ENCODE measurements at places on chromosomes 7 and 10.

DNA sequence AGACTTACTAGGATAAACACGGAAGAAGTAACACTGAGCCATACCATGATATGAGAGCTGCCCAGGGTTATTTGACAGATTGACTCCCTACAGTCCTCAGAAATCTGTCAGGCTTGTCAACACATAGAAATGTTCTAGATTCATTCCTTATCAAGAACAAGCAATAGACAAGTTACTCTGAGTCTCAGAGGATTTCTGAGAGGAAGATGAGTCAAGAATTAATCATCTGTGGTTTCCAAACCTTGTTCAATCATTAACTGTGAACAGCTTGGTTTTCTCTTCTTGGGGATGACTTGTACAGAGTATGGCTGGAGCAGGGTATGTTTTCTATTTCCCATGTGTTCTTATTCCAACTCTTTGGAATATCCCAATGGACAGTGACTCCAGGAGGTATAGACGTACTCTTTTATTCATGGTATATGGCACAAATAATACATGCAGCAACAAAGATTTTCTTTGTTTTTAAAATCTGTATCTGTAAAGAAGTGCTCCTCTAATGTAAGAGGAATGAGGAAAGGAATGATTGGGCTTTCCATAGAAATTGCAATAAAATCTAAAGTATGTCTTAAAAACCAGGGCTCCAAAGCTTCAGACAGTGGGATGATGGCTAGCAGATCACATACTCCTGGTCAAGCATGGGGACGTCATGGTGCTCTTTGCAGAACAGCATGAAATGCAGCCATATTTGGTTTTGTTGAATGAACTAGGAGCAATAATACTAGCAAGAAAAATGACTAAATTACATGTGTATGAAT is 11.9 kb upstream of the SFR1 start:
- no peak for DNase-seq

DNA sequence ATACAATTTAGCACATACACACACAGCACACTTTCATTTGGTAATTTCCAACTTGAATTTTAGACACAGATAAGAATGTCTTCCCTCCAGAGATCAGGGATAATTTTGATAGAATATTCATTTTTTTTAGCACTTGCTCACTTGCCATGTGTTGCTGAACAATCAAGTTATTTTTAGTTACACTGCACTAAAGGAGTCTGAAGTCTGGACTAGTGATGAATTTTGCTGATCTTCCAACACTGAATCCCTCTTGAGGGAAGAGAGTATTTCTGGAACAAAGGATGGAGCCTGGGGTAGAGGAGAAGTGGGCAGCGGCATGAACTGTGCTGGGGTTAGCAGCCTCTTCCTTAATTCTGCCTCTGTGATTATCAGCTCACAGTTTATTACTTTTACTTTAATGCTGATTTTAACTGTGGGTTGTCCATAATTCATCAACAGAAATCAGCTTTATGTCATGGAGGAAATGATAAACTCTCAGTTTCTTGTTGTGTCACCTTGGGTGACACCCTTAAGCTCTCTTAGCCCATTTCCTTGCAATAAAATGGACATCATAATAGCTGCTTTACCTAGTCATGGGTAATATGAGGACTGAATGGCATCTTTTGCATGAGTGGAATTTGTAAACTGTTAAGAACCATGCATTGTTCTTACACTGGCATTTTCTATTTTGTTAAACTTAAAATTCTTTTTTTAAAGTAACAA is 32.1 kb downstream of the SGPL1 start:
- DNase-seq: no peak

DNA sequence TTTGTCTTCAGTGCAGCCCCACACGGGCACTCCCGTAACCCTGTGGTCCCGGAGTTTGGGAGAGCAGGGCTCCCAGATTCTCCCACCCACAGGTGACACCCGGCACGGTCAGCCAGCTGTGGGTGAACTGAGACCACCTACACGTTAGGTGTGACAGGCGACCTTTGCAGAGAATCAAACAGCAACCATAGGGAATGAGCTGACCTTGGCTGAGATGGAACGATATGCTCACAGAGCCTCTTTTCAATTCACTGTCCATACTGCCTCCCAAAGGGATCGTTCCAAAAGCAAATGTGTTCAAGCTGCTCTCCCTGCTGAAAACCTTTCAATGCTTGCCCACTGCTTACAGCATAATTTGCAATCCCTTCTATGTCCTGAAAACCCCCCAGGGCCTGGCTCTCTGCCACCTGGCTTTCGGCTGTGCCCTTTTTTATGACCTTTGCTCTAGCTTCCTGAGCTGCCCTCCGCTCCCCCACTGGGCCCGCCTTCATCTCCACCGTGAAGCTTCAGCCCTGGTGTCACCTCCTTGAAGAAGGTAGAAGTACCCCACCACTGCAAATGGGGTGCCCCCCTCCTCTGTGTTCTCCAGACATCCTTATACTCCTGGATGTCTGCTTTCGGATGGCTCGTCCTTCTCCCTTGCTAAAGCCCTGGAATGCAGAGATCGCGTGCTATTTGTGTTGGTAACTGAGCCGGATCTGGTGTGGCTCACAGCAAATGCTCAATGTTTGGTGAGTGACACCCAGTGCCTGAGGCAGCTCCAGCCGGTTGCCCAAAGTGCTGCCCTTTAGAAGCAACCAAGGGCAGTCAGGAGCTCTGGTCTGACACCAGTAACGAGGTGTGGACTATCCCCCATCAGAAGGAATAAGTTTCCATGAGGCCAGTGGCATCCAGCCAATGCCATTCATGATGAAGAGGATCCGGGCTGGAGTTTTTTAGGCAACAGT is 90.4 kb downstream of the KIAA1549 start:
- DNase-seq: no peak

DNA sequence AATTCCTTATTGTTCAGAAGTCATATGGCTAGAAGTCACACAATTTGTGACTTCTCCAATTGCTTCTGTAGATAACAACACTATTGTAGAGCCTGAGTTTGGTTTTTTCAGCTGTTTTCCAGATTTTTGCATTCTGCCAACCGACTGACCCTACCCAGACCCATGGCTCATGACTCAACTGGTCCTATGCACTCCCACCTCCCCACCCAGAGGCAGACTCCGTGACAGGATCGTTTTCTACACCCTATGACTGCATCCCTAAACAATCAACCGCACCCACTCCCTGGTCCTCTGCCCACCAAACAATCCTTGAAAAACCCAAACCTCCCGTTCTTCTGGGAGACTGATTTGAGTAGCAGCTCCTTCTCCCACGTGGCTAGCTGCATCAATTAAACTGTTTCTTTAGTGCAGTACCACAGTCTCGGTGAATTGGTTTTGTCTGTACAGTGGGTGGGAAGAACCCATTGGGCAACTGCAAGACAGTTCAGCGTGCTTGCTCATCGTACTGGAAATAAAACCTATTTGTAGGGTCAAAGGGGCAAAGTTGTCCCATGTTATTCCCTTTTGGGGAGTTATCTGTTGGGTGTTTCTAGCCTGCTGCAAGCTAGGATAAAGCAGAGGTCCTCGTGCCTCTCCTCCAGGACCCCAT is 150.3 kb upstream of the FAM20C start:
- DNase-seq: no peak

DNA sequence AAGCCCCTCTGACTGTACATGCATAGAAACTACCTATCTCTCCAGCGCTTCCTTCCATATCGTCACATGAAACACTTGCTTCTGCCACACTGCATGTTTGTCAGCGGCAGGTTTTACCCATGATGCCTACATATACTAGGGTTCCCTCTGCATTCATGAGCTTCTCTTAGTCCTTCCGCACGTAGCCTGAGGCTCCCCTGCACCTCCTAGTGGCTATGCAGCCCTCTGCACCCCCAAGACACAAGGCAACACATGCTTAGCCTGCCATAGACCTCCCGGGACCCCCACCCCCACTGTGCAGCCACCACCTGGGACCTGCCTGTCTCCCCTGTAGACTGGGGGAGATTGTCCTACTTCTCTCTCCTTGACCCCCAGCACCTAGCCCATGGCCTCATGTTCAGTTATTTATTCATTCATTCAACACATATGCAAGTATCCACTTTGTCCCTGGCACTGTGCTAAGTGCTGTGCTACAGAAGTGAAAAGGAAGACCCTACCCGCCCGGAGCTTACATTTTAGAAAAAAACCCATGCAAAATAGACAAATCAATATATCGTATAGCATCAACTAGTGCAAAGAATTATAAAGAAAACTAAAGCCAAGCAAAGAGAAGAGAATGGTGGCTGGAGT is 23.5 kb downstream of the TMEM273 start:
- peak; percentile 33 for DNase-seq

All from GDM1 (cell line).